ENCODE measurements at places on chromosomes 11 and 22.

- no peak for DNase-seq
These were observed 19.9 kb upstream of the CCDC86 start for GRCh38 chr11:60821827-60822599.

DNA sequence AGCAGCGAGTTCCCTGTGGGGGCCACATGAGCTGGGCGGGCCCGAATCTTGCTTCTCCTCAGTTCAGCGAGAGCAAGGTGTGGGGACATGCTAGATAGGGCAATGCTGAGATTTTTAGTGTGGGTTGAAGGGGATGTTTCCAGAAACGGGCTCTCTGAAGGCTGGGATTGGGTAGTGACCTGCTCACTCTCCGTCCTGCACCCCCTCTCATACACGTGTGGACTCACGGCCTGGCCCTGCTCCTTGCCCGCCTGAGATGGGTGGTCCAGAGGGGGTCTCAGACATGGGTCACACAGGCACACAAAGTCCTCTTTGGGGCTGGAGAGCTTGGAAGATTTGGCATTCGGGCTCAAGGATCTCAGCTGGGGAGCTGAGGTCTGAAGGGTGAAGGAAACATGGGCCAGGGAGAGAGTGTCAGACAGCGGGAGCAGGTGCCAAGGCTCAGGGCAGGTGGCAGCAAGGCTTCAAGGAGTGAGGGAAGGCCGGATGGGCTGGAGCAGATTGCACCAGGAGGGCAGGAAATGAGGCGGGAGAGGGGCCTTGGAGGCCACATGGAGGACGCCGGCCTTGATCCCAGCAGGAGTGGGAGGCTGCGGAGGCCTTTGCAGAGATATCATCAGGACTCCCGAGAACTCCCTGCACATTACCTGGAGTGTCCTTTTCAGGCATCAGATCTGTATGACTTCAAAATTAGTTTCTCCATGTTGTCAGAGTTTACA lies 74.1 kb downstream of the PARVB start:
- no peak for DNase-seq

DNA sequence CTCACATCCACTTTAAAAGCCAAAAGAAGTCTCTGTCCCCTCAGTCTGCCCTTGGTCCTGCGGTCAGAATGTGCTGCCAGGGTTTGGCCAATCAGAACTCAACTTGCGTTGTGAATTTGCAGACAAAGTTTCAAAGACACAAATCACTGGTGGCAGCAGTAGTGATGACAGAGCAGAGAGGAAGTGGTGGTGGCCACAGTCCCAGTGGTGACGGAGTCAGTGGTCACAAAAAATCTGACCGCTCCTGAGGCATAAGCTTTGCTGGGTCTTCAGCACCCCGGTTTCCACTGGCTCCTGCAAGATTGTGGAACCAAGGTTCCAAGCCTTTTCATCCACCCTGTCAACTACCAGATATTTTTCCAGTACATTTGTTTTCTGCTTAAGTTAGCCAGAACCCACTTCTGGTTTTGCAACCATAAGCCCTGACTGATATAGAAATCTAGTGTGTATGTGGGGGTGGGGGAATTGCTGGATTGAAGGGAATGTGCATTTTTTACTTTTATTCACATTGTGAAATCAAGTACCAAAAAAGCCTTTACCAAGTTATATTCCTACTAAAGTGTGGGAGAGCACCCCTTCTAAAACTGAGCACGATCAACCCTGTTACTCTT lies 112.3 kb downstream of the TMPRSS5 start:
- no peak for DNase-seq

DNA sequence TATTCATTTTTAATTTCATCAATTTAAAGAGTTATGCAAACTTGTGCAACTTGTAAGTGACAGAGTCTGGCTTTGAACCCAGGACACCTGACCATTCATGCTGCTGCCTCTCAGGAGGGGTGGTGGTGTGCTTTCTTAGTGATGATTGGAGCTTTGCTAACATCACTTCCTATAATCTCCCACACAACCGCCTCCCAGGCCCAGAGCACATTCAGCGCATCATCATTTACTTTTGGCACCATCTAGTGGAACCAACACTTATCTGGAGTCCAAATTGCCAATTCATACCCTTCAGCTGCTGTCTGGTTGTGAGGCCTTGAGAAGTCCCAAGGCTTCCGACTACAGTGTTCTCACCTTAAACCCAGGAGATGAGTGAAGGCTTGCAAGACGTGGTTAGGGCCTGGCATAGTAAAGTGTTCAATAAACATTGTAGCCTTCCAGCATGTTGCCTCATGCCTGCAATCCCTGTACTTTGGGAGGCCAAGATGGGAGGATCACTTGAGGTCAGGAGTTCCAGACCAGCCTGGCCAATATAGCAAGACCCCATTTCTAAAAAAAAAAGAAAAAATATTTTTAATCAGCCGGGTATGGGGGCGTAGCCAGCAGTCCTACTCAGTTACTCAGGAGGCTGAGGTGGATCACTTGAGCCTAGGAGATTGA lies 1.1 kb upstream of the TTLL1 start:
- peak; percentile 69 for DNase-seq

DNA sequence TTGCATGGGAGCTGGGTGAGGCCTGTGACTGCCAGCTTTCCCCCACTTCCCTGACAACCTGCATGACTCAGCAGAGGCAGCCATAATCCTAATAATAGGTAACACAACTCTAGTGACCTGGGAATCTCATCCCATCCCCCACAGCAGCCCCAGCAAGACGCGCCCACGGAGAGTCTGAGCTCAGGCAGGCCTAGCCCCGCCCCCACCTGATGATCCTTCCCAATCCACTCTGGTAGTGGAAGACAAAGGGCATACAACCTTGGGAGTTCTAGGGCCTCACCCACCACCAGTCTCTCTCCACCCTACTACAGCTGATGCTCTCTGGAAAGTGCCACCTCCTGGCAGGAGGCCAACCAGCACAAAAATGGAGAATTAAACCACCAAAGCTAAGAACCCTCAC lies 60.3 kb downstream of the CWF19L2 start:
- no peak for DNase-seq

- DNase-seq, result no peak
These were observed 98.6 kb downstream of the TTC28 start for GRCh38 chr22:28581016-28581415.

DNA sequence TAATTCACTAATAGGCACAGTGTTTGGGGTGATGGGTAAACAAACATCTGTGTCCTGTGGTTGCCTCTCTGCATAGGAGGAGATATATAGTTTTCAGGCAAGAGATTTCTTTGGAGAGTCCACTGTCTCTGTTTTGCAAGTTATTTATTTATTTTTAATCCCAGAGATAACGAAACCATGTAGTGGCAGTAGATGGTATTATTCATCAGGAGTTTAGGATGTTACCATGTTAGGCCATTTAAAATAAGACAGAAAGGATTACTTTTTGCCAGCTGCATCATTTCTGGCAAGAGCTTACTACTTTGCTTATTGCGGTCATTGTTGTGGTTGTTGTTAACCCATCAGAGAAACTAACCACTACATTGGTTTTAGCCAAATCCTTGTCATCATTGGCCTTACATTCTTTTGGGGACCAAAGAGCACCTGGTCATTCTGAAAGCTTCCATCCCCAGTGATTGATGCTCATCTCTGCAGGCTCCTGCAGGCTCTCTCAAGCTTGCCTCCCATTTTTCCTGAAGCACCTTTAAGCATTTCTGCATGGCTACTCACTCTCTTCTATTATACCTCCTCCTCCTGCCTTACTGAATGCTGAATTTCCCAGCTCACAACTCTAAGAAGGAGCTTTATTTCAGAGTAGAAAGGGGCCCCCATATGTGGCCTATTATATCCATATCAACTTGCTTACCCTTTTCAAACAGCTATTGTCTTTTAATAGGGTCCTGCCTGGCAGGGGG lies 84.4 kb downstream of the CSTPP1 start:
- no peak for DNase-seq

- no peak for DNase-seq
These were observed 3.4 kb downstream of the ACCSL start for GRCh38 chr11:44051171-44051570.

GRCh38 chr11:107792049-107792443 lies 66.5 kb downstream of the SLC35F2 start:
- no peak for DNase-seq

- no peak for DNase-seq
These were observed 25.4 kb downstream of the PATL1 start for GRCh38 chr11:59643390-59643789.

DNA sequence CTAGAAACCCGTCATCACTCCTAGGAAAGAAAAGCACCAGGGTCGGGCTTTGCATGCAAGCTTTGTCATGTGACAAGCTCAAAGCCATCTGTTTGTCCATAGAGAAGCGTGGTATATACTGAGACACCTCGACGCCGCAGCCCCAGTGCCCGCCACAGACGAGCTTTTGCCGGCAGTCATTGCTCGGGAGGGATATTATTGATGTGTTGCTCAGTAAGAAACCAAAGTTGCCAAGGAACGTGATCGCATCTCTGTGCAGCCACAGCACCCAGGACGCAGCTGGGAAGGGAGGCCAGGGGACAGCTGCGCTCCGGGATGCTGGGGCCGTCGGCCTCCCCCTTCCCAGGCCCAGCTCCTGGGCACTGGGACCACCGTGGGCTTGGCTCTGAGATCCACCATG lies 89.5 kb upstream of the KCNQ1OT1 start:
- no peak for DNase-seq

DNA sequence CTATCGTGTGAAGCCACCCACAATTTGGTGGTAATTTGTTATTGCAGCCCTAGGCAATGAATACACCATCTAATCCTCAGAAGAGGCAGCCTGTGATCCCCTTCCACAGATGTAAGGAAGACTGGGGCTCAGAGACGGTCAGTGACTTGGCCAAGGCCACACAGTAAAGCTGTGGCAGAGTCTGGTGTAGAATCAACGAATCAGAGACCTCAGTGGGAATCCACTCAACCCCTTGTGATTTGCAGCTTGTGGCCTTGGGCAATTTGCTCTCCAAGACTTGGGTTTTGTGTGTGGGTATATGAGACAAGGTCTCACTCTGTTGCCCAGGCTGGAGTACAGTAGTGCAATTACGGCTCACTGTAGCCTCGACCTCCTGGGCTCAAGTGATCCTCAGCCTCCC lies 1.9 kb downstream of the LGALS2 start:
- DNase-seq, result no peak

DNA sequence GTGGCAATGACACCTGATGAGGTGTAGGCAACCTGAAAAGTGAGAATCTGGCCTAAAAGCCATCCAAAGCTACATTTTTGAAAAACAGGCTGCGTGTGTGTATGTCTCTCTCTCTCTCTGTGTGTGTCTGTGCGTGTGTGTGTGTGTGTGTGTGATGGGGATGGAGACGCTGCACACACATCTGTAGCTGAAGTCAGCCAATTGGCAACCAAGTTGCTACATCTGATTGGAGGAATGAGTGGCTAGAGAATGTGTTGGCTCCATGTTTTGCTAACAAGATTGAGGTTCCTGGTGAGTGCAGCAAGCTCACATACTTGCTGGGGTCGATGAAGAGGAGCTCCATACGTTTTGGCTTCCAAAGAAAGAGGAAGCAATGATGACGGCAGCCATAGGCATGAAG lies 311.4 kb upstream of the NCAM1 start:
- no peak for DNase-seq

GRCh38 chr11:122847466-122847865 lies 9.2 kb downstream of the CRTAM start:
- no peak for DNase-seq

DNA sequence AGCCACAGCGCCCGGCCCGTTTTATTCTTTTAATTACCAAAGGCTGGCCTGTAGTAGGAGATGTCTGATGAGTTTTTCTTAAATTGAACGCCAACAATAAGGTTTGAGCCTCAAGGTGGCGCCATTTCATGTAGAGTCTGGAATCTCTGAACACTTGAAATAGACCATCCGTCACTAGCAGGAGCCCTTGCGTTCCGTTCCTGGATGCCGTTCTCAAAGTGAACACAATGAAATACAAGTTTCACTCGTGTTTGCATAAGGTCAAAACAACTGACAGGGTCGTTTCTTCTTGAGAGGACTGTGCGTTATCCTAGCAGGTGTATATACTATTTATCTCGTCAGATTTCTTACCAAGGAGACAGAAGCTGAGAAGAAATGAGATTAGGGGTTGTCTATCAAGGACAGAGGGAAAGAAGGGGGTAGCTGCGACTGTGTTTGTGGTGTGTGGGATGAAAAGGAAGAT lies 18.7 kb upstream of the SCGB1D1 start:
- peak; percentile 75 for DNase-seq

DNA sequence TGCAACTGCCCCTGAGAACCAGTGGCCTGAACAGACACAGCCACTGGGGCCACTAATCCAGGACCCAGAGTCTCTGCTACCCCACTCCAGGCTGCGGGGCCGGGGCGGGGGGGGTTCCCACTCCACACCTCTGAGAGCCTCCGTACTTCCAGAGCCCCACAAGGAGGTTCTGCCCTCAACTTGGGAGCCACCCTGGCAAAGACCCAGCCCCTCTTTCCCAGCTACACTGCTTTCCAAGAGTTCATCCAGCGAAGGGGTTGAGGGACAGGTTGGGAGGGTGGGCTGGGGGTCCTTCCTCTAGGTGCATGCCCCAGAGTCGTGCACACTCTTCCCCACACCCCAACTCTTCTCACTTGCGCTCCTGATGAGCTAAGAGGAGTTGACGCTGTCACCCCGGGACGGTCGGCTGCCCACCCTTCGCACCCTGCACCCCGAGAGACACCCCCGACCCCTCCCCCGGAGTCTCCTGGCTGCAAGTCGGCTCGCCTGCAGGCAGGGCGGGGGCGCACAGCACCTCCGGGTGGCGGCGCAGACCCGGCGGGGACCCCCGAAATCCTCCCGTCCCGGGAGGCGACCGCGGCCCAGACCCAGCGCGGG lies 531 bp downstream of the RAB3IL1 start:
- DNase-seq, result no peak

DNA sequence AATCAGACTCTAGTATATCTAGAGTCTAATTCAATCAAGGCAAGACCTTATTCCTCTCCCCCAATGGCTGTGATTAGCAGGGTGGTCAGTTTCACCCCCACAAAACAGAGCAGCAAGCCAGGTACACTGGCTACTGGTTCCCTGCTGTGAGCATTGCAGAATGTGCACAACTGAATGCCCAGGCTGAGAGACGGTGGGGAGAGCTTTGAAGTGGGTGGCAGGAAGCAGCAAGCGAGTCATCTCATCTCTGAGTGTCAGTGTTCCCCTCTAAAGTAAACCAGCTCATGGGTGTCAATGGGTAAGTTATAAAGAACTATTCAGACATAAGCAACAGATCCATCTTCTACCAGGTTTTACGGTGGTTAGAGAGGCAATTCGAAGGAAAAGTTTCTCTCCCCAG lies 37.6 kb downstream of the GAB4 start:
- no peak for DNase-seq

GRCh38 chr22:47251911-47252310 lies 489.5 kb downstream of the TBC1D22A start:
- DNase-seq, result no peak

Data from HEK293T (cell line).